ENCODE measurements at places on chromosomes 5 and 9.
A peak's percentile ranks its signal among the peaks of the same experiment; 100 is the strongest.

- DNase-seq: peak; percentile 99
Measured at GRCh38 chr5:181223058-181223728, at the start of gene TRIM41. Gene TRIM41 (plus strand): TSS chr5:181223281. CDS start chr5:181224000, 719 bp downstream.

- DNase-seq: no peak
Measured at GRCh38 chr5:2751592-2752021, at the start of gene IRX2. Gene IRX2 (minus strand): TSS chr5:2751677. CDS start chr5:2751413, 264 bp downstream.

DNA sequence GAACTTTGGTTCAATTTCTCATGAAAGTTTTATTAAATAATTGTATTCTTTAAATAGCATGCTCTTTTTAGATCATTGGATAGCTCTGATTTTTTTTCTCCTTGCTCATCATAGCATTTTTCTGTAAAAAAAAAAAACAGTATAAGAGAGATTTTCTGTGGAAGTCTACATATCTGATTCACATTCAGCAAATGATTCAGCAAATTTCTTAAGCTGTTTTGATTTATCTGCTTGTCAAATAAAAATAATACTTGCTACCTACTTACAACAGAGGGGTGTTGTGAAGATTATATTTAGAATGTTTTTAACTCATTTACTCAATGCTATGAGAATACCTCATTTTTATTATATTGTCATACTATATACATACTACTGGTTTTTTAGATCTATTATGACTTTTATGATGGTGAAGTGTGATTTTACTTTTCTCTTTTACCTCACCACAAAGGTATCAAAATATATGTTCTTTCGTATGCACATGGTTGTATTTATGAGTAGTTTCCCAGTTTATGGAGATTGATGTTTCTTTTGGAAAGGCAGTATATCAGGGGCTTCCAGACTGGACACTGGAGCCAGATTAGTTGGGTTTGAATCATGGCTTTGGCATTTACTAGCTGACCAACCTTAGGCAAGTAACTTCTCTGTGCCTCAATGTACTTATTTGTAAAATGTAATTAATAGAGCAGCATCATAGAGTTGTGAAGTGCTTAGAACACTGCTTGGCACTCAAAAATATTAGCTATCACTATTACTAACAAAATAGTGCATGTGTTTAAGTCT lies 25.5 kb downstream of the TNPO1 start:
- DNase-seq: no peak

GRCh38 chr5:119379942-119380547 lies 24.2 kb downstream of the TNFAIP8 start:
- DNase-seq: no peak

DNA sequence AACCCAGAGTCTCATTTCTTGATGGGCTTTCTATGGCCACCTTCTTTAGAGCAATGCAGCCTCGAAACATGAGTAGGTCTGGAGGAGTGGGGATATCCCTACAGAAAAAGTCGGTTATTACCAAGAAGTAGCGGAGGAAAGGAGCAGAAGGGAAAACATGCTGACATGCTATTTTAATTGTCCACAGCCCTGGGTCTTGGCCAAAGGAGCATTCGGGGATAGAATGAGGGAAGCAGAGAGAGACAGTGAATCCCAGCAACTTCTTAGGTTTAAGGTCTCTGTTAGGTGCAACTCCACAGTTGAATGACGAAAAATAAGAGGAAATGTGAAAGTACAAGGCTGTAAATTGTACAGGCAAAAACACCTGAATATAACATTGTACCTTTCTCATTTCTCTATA lies 506.7 kb upstream of the CDH18 start:
- DNase-seq: no peak

DNA sequence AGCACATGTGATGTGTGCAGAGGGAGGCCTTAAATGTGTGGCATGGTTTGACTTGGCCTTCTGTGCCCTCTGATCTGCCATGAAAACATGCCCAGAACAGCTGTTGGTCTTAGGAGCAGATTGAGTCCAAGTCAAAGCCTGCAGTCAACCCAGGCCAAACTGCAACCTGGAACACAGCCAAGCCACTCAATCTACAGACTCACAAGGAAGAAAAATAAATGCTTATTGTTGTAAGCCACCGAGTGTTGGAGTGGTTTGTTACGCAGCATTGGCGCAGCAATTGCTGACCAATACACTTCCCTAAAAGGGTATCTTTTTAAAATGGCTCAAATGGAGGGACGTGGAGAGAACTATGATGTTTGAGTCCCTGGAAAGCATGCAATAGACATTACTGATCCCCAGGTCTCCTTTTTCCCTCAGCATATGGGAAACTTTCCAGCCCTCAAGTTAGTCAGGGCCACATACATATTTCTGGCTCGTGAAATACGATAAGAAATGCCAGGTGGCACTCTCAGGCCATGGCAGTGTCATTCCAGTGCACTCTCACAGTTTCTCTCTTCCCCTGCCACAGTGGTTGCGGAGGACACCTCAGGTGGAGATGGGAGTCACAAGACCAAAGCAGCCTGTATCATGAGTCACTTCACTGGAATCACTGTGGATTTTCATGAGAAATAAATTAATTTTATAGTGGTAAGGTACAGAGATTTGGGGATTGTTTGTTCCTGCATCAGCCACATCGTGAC lies 168.0 kb upstream of the ZNF618 start:
- no peak for DNase-seq

GRCh38 chr5:96112123-96112670 lies 150.5 kb upstream of the ELL2 start:
- DNase-seq: no peak

DNA sequence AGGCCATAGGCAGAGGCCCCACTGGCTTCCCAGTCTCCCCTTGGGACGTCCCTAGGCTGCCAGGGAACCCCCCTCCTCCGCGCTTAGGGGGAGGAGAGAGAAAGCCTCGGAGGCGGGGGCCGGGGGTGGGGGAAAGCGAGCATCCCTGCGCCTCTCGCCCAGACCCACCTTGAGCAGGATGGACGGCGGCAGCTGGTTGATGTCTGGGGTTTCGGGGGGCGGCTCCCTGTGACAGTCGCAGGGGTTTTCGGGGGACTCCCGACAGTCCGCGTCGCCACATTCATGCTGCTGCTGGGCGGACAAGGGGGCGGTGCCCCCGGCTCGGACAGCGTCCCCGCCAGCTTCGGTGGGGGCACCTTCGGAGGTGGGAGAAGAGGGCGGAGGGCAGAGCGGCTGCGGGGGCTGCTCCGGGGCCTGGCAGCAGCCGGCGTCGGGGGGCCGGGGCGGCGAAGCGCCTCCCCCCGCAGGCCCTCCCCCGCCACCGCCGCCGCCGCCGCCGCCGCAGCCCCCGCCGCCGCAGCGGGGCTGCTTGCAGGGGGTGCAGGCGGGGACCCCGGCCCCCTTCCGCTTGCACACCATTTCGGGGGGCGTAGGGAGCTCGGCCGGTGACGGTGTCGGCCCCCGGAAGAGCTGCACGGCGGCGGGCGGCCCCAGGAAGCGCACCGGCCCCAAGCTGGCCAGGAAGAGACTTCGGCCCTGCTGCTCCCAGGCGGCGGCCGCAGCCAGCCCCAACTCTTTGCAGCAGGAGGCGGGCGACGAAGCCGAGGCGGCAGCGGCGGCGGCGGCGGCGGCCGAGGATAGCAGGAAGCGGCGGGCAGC lies 1.2 kb downstream of the FBXL17 start:
- DNase-seq: peak; percentile 61

GRCh38 chr9:125425901-125426515 lies 164.4 kb downstream of the GAPVD1 start:
- DNase-seq: no peak

DNA sequence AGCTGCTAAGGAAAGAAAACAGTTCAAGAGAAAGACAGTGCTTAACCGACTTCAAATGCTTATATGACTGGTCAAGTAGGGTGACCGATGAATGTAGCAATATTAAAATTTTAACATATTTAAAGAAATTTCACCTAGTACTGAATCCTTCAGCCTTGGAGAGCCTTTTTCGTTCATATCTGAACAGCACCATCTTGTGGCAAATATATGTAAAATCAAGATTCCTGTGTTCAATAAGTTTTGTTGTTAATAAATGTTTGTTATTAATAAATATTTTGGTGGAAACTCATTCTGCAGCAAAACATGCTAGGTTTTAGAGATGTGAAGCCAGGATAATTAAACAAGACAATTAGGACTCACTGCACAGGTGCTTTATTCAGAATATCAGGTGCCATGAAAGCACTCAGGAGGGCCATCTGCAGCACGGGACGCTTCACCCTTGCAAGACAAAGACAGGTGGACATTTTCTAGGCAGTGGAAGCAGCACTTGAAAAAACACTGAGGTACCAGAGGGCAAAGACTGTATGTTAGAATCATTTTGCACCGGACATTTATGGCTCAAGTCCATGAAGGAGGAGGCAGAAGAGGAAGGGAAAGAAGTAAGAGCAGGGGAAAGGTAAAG lies 15.6 kb downstream of the TICAM2 start:
- no peak for DNase-seq

DNA sequence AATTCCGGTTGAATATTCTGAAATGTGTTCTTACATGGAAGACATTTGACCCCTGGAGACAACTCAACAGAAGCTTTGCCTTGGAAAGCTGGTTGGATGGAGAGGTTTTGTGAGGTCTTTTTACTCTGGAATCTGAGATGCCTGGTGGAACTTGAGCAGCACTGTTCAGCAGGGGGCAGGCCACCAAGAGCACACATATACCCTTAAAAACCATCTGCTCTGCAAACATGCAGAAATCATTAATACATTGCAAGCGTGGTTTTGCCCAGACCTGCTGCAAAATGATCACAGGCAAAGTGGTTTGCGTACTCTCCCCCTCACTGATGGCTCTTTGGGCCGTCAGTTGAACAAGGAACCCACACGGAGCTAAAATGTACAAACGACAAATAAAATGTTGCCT lies 32.8 kb upstream of the DAP start:
- no peak for DNase-seq

GRCh38 chr5:152404494-152404893 lies 585 bp downstream of the NMUR2 start:
- no peak for DNase-seq

DNA sequence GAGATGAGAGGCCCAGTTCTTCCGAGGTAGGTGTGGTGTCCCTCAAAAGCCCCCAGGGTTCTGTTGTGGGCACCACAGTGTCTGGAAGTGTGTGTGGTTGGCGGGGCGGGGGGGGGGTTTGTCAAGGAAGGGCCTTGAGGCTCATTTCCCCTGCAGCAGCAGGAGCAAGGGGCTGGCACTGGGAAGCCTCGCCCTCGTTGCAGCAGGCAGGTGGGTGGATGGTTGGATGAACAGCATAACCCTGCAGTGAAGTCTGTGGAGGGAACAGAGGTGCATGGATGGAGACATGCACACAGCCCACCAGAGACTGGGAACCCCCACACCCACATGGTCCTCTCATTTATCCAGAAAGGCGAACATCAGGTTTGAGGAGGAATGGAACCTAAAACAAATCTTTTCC lies 2.0 kb upstream of the SPATA31E1 start:
- DNase-seq: no peak

- no peak for DNase-seq
Measured at GRCh38 chr9:120289098-120289497, 290.9 kb downstream of the CDK5RAP2 start.

DNA sequence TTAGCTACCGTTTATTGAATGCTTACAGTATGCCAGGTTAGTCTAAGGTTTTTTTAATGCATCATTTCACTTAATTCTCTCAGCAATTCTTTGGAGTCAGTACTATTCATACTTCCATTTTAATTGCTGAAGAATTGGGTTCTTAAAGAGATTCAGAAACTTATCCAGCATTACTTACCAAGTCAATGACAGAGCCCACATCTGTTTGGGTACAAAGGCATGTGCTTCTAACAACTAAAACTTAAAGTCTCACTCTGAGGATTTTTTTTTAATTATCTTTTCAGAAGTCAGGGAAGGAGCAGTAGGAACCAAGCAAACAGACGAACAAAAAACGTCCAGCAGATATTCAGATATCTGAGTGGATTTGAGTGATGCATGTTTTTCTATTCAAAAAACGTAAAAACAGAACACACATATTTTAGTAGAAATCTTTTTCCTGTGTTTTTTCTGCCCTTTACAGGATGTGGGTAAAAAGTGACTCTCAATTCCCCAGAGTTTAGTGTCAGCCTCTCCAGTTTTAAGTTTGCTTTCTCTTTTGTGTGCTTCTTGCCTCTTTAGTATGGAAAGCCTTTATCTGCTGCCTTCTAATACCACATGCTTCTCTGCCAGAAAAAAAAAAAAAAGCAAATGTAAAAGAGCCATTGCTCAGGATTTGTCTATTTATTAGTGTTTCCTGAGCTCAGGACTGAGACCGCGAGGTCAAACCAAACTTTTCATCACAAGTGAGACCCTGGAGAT lies 118.0 kb downstream of the PRKACG start:
- no peak for DNase-seq

DNA sequence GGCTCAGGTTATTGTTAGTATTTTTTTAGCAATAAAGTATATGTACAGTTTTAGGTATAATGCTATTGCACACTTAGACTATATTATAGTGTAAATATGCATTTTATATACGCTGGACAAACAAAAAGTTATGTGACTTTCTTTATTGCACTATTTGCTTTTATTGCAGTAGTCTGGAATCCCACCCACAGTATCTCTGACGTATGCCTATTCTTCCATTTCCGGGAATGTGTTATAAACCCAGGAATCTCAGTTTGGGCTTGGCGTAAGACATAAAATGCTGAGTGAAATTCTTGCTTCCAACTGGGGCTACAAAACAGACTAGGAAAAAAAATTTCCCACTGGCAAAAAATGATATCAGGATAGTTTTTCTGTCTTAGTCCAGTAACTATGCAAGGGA lies 119.1 kb downstream of the HTR1A start:
- no peak for DNase-seq

GRCh38 chr9:129609486-129610212 lies 11.3 kb downstream of the C9orf50 start:
- peak; percentile 35 for DNase-seq

DNA sequence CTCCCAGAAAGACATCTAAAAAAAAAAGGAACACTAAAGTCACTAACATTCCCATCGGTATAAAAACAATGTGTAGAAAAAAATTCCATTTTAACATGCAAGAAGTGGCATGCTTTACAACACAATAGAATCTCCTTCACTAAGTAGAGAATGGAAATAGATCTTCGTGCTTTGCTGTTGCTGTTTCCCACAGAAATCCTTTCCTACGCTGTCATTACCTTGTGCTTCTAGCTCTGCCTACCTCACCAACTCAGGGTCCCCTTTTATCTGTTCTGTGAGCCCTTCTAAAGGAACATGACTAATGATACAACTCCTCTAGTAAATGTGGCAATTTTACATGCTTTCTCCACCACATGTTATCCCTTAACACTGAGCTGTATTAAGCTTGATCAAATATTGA lies 202.9 kb downstream of the MCTP1 start:
- no peak for DNase-seq

DNA sequence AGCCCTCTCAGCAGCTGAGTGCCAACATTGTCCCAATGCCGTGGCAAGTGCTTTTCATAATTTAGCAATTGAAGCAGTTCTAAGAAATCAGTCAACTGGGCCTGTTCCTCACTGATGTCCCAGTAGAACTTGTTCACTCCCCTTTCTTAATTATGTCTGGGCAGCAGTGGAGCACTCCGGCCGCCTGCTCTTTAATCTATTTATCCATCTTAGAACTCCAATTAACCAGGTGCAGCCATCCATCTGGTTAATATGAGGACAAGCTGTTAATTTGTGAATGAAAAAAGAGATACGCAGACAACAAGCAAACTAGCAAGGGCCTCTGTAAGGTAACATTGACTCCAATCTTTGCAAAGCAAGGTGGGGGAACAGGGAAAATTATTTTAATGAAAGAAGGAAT lies 39.4 kb downstream of the MAT2B start:
- no peak for DNase-seq

GRCh38 chr9:88168564-88168963 lies 30.3 kb upstream of the SPATA31C2 start:
- no peak for DNase-seq

- peak; percentile 88 for DNase-seq
Measured at GRCh38 chr9:135864447-135865049, 42.8 kb downstream of the CAMSAP1 start.

GRCh38 chr5:179452356-179453230 lies 97.8 kb upstream of the RUFY1 start:
- no peak for DNase-seq
